GM12891 (cell line): ENCODE measurements at places on chromosomes 12 and 14.

GRCh38 chr12:3004655-3005565 lies 45.7 kb downstream of the TEAD4 start:
- peak; percentile 46 for DNase-seq

GRCh38 chr12:18068355-18068754 lies 21.6 kb downstream of the RERGL start:
- DNase-seq, result no peak

DNA sequence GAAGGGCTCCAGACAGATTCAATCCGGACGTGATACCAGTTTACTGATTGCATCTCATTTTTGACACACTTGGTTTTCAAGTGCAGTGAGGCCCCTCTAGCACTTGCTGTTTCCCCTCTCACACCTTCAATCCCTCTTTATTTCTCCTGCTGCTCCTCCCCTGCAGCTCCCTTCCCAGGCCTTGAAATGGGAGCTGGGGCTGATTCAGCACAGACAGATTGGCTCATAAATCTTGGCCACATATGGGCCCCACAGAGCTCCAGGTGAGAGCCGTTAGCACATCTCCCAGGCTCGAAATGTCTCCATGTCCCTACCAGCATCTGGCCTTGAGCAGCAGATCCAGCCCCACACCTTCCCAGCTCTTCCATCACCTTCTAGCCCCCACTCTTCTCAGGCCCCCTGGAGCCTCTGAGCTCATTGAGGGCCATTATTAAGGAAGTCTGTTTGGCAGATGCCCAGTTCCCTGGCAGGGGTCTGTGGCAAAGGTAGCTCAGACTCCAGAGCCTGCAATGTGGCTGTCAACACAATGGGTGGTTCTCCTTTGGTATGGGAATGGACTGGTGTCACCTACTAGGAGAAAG lies 220.3 kb upstream of the FKBP4 start:
- DNase-seq, result no peak

DNA sequence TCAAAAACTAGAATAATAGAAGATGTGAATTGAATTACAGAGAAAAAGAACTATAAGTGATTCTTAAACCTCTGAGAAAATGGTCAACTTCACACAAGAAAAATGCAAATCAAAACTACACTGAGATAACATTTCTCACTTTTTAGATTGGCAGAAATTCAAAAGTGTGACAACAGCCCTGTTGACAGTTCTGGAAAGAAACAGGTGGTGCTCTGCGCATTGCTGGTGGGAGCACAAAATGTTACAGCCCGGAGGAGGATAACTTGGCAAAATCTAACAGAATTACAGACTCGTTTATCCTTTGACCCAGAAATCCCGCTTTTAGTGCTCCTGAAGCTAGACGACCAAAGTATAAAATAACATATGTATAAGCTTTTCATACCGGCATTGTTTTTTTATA lies 222.5 kb upstream of the CNTN1 start:
- no peak for DNase-seq

DNA sequence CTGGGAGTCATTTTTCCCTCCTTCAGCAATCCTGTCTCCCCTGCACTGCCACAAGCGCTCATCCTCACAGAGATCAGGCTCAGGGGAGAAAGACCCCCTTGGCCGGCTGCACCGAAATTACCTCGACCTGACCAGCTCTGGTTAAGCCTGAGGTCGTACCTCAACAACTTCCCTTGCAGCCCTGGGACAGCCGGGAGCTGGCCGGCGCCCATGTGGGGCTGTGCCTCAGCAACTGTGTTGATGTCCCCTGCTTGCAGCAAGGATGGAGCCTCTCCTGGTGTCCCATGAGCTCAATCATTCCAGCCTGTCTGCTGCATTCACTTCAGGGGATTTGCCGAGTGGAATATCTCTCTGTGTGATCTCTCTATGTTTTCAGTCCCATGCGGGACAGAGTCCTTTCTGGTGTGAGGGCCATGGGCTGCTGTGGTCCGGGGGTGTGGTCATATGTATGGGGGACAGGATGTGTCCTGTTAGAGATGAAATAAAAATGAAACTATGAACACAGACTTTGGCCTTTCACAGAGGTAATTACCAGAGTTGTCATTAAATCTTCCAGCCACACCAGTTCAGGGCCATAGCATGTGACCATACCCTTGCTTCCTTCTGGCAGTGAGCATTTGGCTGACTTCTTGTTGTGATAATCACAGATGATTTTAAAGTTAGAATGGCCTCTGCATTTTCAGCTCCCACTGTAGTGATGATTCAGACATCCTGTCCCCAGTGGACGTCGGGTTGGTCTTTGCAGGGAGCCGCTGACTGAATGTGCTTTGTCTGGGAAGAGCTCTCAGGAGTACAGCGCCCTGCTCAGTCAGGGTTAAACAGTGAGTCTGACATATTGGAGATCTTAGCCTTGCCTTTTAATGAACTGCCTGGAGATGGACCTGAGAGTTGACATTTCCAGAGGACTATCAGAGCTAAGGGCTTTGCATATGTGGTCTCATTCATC lies 405.9 kb downstream of the AACS start:
- DNase-seq, result no peak

- no peak for DNase-seq
Observed at GRCh38 chr14:36661506-36662257, at the start of gene PAX9. PAX9 (plus strand) TSS chr14:36661860; CDS start chr14:36662090, 230 bp downstream.

GRCh38 chr12:14239350-14239934 lies 126.0 kb upstream of the ATF7IP start:
- DNase-seq, result no peak

DNA sequence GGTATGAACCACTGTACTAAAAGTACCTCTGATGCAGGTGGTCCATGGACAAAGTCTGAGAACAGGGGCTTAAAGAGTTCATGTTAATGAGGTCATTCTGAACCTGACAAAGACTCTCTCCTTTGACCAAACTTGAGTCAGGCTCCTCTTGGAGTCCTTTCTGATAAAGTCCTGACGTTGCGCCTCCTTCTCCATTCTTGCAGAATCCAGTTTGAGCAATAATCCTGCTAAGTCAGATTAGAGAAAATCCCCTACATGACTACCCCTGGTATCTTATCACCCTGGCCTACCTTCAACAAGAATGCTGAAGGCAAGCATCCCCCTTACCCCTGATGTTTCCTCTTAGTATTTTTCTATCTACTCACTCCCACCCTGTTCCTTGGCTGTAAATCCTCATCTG lies 46.0 kb upstream of the ISM2 start:
- no peak for DNase-seq

- DNase-seq, result no peak
Observed at GRCh38 chr12:52493172-52493571, at the start of gene KRT6A. KRT6A (minus strand) TSS chr12:52493257; CDS start chr12:52493188, 69 bp downstream.

DNA sequence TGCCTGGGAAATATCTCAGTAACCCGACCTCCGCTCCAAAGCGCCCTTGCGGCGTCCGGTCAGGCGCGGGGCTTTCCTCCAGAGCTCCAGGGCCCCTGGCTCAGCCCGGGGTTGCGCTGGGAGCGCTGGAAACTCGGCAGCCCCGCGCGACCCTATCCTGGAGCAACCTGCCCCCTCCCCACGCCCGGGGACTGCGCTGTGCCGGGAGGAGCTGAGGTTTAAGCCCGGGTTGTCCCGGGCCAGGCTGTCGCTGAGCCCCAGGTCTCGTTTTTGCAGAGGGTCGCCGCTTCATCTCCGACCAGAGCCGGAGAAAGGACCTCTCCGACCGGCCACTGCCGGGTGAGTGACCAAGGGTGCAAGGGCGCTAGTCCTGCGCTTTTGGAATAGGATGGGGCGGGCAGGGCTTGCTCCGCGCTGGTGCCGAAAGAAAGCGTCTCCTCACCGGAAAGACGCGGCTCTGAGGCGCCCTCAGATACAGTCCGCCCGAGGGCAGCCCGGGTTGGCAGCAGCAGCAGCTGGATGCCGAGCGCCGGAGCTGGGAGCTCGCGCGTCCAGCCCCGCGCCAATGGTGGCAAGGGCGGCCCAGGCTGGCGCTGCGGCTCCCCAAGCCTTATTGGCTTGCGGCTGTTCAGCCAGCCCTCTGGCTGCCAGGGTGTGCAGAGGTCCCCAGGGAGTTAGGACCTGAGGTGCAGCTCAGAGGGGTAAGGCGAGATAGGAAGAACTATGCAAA lies 1.5 kb downstream of the SPX start:
- DNase-seq, result peak; percentile 41

GRCh38 chr12:48982397-48983080 lies 4.4 kb downstream of the WNT1 start:
- no peak for DNase-seq

DNA sequence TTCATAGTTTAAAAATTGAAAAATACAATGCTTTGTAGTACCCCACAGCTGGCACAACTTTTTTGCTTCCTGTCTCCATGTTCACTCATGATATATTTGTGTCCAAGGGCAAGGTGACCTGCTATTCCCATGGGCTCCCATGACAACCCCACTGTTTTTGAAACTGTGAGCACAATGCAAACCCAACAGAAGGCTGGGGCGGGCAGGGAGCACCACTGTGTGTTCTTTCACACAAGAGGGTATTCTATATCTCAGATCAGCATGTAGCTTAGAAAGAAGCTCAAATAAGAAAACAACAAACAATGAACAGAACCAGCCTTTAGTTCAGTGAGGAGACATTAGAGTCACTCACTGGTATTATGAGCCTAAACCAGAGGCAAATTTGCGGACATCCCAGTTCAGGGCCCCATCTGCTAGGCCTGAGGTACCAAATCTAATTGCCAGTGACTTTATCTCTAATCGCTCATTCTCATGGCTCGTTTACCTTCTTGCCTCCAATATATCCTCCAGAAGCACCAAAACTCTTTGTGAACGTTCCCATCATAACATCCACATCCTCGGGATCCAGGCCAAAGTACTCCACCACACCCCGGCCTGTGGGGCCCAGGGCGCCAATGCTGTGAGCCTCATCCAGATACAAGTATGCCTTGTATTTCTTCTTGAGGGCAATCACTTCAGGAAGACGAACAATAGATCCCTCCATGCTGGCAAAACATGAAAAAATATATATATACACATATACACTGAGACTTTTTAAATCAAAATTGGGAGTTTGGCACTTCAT lies 56.4 kb upstream of the ISM2 start:
- no peak for DNase-seq
